ENCODE measurements at places on chromosomes 13 and 19.

GRCh38 chr19:52659013-52659412 lies 20.9 kb upstream of the ZNF83 start:
- DNase-seq = no peak

GRCh38 chr19:40366697-40367561 lies 18.4 kb downstream of the PLD3 start:
- no peak for DNase-seq

- no peak for DNase-seq
Observed at GRCh38 chr19:5148794-5149190, 179.9 kb downstream of the KDM4B start.

DNA sequence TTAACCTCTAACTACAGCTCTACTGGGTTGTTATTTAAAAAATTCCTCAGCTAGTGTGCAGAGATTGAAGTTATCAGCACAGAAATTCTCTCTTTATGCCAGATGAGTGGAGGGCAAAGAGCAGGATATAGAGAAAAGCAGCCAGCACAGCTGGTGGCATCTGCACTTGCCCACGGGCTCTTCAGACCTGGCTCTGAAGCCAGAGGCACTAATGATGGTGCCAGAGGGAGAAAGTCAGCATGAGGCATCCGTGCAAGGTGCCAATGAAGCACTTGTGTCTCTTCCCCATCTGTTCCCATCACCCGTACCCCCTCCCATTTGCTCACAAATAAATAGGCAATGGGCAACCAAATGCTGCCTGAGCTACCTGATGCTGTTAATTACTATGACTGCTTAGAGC lies 138.9 kb downstream of the OLFM4 start:
- DNase-seq = no peak

- no peak for DNase-seq
Observed at GRCh38 chr13:113329656-113330312, 32.7 kb downstream of the LAMP1 start.

GRCh38 chr19:12092956-12093355 lies 28.4 kb downstream of the ZNF844 start:
- DNase-seq = no peak

- DNase-seq = no peak
Observed at GRCh38 chr19:35330475-35330874, 1.5 kb downstream of the CD22 start.

GRCh38 chr13:109172136-109172535 lies 542.7 kb downstream of the MYO16 start:
- no peak for DNase-seq
